ENCODE measurements at places on chromosomes 11 and 22.

- DNase-seq = no peak
Measured at GRCh38 chr22:43867839-43868635, 5.7 kb upstream of the SULT4A1 start.

- DNase-seq = no peak
Measured at GRCh38 chr11:122207505-122207904, 91.5 kb upstream of the BLID start.

DNA sequence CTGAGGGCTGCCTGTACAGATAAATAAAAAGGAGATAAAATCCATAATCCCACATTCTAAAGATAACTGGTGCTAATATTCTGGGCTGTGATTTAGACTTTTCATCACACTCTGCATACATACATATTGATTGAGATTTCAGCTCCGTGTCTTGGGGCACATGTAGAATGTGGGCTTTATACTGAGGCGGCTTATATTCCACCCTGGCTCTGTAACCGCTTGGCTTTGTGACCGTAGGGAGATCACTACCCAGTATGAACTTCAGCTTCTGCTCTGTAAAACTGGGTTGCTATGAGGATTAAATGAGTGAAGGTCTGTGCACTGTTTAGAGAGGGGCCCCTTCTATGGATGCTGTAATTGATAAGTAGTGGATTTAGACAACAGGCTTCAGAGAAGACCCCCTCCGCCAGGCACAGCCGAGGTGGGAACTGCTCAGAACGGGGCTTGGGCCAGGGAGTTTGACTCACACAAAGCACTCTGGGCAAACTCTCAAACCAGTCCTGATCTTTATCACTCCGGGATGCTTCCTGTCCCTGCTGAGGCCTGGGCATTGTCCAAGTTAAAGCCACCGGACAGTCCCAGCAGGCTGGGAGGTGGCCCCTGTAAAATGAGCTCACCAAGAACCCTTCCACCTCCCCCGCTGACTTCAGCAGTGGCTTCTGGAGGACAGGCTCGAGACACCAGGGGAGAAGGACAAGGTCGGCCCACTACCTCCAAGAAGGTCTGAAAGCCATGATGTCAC is 17.2 kb downstream of the KIAA1671 start:
- DNase-seq = no peak

GRCh38 chr22:49979587-49980264 is 19.2 kb downstream of the PIM3 start:
- no peak for DNase-seq

GRCh38 chr11:209275-210121 is 2.0 kb downstream of the RIC8A start:
- DNase-seq = no peak

GRCh38 chr11:5922749-5923426 is 19.2 kb upstream of the OR56A3 start:
- no peak for DNase-seq

- no peak for DNase-seq
Measured at GRCh38 chr22:41974691-41975290, 5.5 kb downstream of the SEPTIN3 start.

All from activated T-helper 1 cell treated with anti-CD3 and anti-CD28 coated beads, Interleukin-2, amount 50 U/mL, for 16 hours (primary cell).